Right kidney (tissue), 9 donors: ENCODE measurements at places on chromosomes 12 and 14.

GRCh38 chr14:71363946-71364925, 457.0 kb downstream of the PCNX1 start:
- no peak for DNase-seq

DNA sequence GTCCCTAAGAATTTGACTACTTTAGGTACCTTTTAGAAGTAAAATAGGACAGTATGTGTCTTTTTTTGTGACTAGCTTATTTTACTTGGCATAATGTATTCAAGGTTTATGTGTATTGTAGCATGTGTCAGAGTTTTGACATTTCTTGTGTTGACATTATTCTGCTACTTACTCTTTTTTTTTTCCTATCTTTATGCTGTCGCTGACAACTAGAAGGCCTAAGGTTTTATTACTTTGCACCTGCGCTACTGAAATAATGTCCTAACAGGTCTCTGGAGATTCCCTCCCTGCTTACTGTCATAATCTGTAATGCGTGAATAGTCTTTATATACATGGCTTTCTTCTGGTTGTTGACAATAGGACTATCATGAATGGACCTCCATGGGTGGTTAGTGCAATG, 43.0 kb downstream of the PDE3A start:
- DNase-seq, result no peak

- no peak for DNase-seq
Observed at GRCh38 chr12:52522346-52523011, 2.3 kb upstream of the KRT5 start.

DNA sequence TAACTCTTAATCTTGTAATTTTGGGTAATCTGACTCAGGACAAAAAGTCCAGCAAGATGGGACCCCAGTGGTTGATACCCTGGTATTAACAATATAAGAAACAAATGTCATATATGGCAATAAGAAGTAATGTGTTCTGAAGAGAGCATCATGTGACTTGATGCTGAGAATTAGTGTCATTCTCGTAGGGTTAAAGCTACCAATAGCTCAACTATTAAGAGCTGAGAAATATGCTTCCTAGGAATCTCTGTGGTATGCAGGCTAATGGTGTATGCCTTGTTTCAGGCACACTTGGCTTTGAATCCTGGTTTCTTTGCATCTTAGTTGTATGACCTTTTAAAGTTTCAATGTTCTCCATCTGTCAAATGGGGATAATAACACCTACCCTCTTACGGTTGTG, 9.1 kb downstream of the MYRFL start:
- DNase-seq, result no peak

- no peak for DNase-seq
Observed at GRCh38 chr12:1638203-1638602, 9.2 kb downstream of the WNT5B start.

GRCh38 chr12:19161216-19161615, 31.7 kb downstream of the PLEKHA5 start:
- no peak for DNase-seq

DNA sequence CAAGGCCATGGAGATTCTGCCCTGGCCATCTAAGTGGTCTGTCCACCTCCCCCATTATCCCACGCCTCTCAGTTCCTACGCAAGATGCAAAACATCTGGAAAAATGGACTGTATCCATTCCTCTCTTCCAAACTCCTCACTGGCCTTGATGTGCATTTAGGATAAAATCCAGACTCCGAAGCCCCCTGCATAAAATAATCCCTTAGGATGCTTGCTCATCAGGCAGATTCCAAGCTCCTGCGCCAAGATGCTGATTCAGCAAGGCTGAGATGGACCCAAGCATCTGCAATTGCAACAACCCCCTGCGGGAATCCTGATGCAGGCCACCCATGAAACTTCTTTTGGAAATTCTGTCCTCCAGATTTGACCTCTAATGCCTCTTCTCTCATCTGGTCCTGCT, 81.6 kb downstream of the SPRING1 start:
- no peak for DNase-seq

DNA sequence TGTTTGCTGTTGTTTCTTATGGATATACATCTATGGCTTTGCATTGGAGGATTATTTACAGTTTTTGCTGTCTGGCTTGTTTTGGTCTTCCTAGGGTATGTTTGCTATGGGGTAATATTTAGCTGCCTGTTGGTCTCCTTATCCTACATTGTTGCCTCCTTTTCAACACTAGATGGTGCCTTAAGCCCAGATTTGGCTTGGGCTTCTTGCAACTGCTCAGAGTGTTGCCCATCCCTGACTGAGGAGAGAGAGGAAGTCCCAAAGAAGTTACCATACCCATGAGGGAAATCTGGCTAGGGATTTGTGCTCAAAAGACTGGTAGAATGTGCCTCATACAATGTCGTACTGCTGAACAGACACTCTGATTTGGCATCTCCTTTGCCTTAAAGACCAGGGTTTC, 94.6 kb upstream of the MUCL1 start:
- no peak for DNase-seq

DNA sequence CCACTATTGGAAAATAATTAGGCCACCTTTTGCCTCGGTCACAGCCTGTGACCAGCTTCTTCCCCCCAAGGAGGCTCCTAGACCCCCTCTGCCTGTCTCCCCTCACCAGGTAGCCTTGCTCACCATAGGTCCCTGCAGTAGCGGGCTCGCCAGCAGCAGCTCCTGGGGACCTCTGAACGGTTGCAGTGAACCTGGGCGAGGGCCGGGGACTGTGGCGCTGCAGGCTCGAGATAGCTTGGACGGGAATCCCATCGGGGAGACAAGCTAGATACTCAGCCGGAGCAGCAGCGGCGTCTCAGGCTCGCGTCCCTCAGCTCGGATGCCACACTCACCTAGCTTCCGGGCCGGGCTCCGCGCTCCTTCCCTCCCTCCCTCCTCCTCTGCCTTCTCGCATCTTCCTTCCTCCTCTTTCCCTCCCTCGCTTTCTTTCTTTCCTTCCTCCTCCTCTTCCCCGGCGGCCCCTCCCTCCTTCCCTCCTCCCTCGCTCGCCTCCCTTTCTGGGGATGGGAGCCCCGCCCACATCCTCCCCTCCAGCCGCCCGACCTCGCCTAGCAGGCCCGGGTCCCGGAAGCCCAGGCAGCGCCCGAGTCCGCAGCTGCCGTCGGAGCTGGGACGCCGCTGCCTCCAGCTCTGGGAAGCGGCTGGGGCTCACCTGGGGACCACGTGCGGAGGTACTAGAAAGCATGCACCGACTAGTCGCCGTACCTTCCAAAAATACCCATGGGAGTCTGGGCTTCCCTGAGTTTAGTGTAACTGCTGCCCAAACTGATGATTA, at the start of gene BMP4:
BMP4 (minus strand) TSS at position 399 of the 775 bp plus-strand sequence. CDS start 4,603 bp downstream, outside the sequence.
- peak; percentile 87 for DNase-seq

DNA sequence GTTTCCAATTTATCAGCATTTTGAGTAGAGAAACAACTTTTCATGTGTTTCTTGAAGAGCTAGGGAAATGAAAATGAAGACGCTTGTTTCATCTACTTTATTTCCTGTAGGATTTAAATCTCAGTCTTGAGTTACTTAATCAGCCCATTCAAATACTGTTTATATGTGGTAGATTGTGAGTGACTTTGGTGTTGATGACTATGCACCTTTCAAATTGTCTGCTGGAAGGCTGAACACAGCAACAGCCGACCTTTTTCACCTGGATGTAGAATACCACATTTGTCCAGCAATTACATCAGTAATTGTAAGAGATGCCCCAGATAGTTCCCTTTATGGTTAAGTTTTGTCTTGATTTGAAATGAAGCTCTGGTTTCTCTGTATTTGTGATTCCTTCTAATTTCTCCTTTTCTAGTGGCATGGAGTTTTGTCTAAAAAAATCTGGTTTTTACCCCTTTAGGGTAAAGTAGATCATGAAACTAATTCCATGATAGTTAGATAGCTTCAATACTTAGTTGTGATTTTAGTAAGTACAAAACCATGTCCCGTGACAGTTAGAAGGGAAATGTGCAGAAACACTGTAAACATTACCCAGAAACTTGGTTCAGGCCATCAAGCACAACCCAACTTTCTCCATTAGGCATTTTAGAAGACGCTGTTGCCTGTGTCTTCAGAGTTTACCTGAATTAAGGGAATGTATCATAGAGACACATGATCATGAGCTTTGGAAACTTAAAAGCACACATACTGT, 165.0 kb downstream of the SRGAP1 start:
- no peak for DNase-seq

DNA sequence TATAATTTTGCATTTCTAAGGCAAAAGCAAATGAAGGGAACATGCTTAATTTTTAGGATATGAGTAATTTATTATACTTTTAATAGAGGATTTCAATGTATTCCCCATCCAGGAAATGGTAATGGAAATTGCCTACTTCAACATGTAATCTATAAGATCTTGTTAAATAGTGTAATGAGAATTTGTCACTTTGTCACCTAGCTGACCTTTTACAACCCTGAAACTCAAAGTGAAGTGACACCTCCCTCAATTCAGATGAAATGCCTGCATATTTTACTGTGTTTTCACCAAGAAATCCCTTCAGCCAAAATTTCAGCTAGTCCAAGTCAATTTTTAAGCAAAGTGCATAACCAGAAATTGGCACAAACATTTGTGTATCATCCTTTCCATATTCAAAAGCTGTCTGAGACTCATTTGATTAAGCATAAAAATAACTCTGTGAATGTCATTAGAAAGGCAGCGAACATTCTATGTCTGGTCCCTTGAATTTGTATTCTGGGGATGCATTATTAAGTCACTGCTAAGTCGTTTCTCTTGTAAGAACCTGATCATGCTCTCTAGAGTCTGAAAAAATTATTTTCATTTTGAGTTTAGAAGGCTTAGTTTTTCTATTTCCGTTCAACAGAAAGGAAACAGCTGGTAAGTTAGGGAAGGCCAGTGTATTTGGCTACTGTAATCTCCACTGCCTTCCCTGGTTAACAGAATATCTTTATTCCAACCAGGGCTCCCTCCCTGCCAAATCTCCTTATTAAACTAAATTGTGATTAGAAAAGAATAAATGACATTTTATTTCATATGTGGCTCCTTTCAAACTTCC, 100.8 kb downstream of the IGF1 start:
- DNase-seq, result no peak

GRCh38 chr12:33587354-33587753, 147.7 kb upstream of the SYT10 start:
- DNase-seq, result no peak

- DNase-seq, result no peak
Observed at GRCh38 chr12:3892631-3893030, 19.4 kb upstream of the PARP11 start.

DNA sequence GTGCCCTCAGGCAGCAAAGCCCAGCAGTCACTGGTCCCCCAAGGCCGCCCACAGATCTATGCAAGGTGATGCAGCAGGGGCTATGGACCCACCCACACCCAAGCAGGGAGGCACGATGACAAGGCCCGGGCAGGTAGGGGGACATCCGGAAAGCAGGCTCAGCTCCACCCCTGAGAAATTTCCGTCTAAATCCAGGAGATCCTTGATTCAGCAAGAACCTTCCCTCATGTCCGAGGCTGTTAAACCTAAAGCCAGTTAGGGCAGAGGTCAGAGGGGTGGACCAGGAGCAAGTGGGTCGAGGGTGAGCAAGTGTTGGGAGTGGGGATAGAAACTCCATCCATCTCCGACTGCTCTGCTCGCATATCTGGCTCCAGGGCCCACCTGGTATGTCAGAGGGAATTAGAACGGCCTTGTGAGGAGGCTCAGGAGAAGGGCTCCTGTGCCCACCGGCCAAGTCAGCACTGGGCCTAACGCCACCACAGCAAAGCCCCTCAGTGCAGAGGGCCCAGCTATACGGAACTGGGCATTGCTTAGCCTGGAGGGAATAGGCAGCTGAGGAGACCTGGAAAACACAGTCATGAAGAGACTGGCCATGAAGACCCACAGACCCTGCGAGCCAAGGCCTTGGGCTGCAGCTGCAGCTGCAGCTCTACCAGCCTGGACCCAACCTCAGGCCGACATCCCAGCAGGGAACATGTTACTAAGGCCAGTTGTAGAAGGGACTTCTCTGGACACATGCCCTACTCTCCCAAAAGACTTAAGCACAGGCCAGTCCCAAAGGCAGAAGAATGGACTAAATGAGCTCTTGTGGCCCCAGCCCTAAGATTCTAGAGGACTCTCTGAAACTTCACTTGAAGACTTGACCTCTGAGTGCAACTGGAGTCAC, 34.3 kb downstream of the DAD1 start:
- no peak for DNase-seq
